ENCODE measurements at places on chromosomes 16 and 17. TPM values are rescaled to one million over a fixed set of nuclear protein-coding genes. Genes with fewer than 3 reads are reported as not detected.

NPIPB4 gene
- 17.2 TPM for polyA plus RNA-seq

DNA sequence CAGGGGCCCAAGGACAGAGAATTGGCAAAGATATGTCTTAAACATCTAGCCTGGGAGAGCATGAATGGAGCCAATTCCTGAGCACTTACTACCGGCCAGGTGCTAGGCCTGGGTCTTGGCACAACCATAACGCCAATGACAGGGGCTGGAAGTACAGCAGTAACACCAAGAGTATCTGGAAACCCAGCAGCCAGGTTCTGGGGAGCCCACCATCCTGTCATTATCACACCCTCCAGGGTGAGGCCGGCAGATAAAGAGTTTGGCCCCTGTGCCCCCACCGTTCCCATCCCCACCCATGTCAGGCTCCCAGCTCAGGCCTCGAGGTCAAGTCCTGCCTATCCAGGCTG lies 508 bp upstream of the TMC8 start:
- H3K4me3 ChIP-seq, result no peak overlapping the region
- peaks cover 29% of the 10 kb centered on the region for H3K27me3 ChIP-seq
- DNase-seq, result no peak
- peaks cover 16% of the 10 kb centered on the region for H3K4me1 ChIP-seq

DNA sequence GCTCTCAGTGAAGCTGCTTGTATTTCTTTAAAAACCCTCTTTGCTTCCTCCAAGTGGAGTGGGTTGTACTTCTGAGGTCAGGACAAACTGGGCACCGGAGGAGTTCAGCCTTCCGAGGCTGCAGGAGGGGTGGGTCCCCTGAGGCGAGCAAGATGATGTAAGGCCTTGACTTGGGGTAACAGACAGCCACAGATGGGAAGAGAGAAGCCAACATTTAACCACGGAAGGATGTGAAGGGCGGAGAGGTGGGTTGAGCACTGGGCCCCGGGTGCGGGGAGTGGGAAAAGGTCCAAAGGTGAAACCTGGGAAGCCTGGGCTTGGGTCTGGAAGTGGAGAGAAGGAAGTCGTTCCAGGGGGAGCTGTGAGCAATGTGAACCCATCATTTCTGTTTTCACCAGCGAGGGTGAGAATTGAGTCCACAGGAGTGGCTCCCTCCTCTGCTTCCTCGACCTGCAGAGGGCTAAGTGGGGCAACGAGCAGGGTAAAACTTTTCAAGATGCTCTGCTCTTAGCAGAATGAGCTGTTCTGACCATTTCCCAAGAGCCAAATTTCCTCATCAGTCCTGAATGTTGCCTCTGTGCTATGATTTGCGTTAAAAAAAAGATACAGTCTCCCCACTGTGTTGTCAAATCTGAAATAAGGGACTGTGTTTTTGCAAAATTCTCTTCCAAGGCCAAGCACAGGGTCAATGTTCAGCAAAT lies 137.7 kb upstream of the CRHR1 start:
- no peaks in the 10 kb centered on the region for H3K36me3 ChIP-seq
- no peaks in the 10 kb centered on the region for H3K4me1 ChIP-seq
- H3K27me3 ChIP-seq, result peaks cover 7% of the 10 kb centered on the region
- H3K27ac ChIP-seq, result no peak overlapping the region

DNA sequence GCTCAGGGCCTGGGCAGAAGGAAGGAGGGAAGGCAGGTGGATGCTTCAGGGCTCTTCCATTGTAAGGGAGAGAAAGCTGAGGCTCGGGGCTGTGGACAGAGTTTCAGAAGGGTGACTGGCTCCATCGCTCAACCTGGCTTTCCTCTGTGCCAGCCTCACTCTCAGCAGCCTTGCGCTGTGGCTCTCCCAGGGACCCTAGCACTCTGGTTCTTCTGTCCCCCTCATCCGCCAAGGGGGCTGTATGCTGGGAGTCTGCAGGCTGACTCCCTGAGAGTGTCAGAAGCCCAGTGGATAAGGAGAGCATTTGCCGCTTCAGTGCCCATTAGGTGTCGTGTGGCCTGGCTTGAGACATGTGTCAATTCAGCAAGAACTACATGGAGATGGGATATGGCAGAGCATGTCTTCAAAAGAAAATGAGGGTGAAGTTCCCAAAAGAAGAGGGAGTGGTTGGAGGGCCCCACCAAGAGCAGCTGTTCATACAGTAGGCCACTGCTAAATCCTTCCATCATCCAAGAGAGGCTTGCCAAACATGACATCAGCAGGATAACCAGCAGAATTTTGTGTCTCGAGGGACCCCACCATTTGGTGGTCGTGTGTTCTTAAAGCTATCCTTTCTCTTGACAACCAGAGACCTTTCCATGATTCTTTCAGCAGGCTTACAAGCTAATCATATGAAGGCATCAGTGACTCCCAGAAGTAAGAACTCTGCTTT lies 148.2 kb downstream of the IRX5 start:
- no peaks in the 10 kb centered on the region for H3K27me3 ChIP-seq
- DNase-seq, result no peak
- H3K4me1 ChIP-seq, result no peaks in the 10 kb centered on the region
- H3K36me3 ChIP-seq, result no peaks in the 10 kb centered on the region

ARHGAP23 gene
- polyA plus RNA-seq, result 6.1 TPM

GRCh38 chr17:67500261-67500660 lies 123.2 kb downstream of the PITPNC1 start:
- H3K4me1 ChIP-seq, result peaks cover 15% of the 10 kb centered on the region
- H3K4me3 ChIP-seq, result no peak overlapping the region
- H3K27me3 ChIP-seq, result no peaks in the 10 kb centered on the region
- H3K36me3 ChIP-seq, result no peaks in the 10 kb centered on the region

- no peak overlapping the region for H3K4me3 ChIP-seq
- no peaks in the 10 kb centered on the region for H3K36me3 ChIP-seq
- no peaks in the 10 kb centered on the region for H3K27me3 ChIP-seq
- DNase-seq, result no peak
- H3K4me1 ChIP-seq, result no peaks in the 10 kb centered on the region
- no peak overlapping the region for H3K27ac ChIP-seq
Measured at GRCh38 chr17:33214996-33215395, 78.1 kb downstream of the ASIC2 start.

DNA sequence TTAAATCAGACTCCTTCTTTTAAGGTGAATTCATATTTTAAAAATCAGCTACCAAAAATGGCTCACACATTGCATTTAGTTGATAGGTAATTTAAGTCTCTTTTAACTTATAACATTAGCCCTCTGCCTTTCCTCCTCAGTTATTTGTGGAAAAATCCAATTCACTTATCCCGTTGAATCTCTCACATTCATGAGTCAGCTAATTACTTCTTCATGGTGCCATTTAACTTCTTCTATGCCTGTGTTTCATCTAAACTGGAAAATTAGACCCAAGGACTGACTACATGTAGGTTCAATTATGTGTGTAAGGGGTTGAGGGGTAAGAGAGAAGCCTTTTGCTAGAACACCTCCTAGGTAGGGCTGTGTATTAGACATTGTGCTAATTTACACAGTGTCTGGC lies 18.4 kb upstream of the SLFN5 start:
- no peak overlapping the region for H3K4me3 ChIP-seq
- no peaks in the 10 kb centered on the region for H3K4me1 ChIP-seq
- DNase-seq, result no peak
- H3K36me3 ChIP-seq, result no peaks in the 10 kb centered on the region
- H3K27ac ChIP-seq, result no peak overlapping the region

DNA sequence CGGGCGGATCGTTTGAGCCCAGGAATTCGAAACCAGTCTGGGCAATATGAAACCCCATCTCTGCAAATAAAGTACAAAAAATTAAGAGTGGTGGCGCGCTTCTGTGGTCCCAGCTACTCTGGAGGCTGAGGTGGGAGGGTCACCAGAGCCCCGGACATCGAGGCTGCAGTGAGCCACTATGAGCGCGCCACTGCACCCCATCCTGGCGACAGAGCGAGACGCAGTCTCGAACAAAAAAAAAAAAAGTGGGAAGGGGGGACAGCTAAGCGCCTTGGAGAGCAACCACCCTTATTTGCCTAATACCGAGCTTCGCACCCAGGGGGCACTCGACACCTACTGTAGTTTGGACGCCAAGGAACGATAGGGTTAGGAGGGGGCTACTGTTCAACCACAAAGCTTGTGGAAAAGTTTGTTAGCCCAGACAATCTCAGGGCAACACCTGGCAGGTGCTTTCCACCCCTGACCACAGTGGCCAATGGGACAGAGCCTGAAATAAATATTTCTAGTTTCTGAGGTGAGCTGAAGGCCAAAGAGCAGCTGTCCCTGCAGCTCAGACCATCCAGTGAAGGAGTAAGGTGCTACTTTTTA lies 847 bp upstream of the PSMC3IP start:
- peaks cover 18% of the 10 kb centered on the region for H3K4me1 ChIP-seq
- peak overlapping the region; percentile 76 for H3K4me3 ChIP-seq
- no peaks in the 10 kb centered on the region for H3K27me3 ChIP-seq
- H3K36me3 ChIP-seq, result peaks cover 40% of the 10 kb centered on the region
- peak overlapping the region; percentile 79 for H3K27ac ChIP-seq

GRCh38 chr17:38898291-38898679 lies 27.1 kb upstream of the LASP1NB start:
- H3K4me3 ChIP-seq, result no peak overlapping the region
- H3K4me1 ChIP-seq, result peaks cover 20% of the 10 kb centered on the region
- H3K36me3 ChIP-seq, result peaks cover 44% of the 10 kb centered on the region
- H3K27me3 ChIP-seq, result no peaks in the 10 kb centered on the region

DNA sequence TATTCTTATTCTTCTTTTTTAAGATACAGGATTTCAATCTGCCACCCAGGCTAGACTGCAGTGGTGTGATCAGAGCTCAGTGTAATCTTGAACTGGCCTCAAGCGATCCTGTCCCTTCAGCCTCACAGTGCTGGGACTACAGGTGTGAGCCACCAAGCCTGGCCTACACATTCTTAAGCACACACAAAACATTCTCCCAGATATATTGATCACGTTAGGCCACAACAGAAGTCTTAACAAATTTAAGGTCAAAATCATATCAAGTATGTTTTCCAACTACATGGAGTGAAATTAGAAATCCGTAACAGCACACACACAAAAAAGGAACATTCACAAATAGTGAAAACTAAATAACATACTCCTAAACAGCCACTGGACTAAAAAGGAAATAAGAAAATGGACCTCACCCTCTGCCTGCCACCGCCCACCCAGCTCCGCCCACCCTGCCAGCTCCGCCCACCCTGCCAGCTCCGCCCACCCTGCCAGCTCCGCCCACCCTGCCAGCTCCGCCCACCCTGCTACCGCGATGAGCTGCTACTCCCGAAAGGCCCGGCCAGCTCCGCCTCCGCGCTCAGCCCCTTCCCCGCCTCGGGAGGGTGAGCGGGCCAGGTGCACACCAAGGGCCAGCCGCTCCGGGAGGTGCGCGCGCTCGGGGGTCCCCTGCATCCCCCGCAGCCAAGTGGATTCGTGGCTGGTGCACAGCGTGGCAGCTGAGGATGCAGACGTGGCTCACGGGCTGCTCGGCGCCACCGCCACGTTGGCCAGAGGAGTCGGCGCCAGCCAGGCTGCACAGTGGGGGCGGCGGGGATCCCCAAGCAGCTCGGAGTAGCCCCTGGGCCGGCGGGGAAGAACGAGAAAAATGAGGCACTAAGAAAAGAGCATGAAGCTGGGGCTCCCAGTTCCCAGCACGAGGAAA lies 41.2 kb downstream of the C16orf87 start:
- H3K27ac ChIP-seq, result peak overlapping the region; percentile 20
- H3K4me3 ChIP-seq, result peak overlapping the region; percentile 76
- DNase-seq, result no peak
- peaks cover 10% of the 10 kb centered on the region for H3K4me1 ChIP-seq
- no peaks in the 10 kb centered on the region for H3K27me3 ChIP-seq

DNA sequence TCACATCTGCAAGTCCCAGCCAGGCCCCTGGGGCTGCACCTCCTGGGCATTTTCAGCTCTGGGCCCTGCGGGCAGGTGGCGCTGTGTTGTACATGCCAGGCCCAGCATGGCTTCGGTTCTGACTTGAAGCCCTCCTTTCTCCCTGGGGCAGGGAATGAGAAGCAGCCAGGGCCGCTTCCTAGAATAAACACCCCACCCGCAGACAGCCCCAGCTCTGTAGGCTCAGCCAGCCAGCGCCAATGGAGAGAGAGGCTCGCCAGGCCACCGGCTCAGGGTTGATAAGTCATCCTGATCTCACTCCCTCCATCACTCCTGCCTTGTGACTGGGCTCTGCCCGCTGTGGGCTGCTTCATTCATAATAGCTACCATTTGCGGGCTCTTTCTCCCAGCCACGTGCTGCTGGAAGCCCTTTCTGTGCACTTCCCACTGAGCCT lies 6.0 kb upstream of the GLIS2 start:
- H3K4me3 ChIP-seq, result no peak overlapping the region
- peaks cover 4% of the 10 kb centered on the region for H3K27me3 ChIP-seq
- DNase-seq, result no peak
- no peaks in the 10 kb centered on the region for H3K36me3 ChIP-seq
- H3K4me1 ChIP-seq, result peaks cover 22% of the 10 kb centered on the region

CES5A gene
- not detected for polyA plus RNA-seq

DNA sequence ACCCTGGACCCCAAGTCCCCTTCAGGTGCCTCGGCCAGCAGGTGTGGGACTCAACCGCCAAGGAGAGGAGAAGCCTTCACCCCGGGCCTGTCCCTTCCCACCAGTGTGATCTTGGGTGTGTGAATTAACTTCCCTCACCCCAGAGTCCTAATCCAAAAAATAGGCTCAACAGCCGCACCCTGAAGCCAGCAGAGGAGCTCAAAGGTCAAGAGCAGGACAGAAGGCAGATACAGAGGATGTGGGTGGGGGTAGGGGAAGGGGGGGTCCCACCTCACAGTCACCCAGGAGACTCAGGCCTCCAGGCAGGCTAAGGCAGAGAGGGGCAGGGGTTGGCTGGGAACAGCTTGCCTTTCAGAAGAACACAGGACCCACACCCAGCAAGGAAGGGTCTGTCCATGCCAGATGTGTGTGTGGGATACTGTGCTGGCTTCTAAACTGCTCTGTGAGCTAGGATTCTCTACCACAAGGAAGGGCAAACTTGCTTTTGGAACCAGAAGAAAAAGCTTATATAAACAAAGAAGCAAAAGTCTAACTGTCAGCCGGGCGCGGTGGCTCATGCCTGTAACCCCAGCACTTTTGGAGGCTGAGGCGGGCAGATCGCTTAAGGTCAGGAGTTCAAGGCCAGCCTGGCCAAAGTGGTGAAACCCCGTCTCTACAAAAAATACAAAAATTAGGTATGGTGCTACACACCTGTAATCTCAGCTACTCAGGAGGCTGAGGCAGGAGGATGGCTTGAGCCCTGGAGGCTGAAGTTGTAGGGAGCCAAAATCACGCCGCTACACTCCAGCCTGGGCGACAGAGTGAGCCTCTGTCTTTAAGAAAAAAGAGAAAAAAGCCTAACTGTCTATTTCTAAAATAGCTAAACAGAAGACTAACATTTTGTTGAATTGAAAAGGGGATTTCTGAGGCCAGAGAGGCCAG lies 4.6 kb downstream of the PIEZO1 start:
- H3K27me3 ChIP-seq, result no peaks in the 10 kb centered on the region
- DNase-seq, result no peak
- peaks cover 35% of the 10 kb centered on the region for H3K4me1 ChIP-seq
- H3K36me3 ChIP-seq, result peaks cover 9% of the 10 kb centered on the region

DNA sequence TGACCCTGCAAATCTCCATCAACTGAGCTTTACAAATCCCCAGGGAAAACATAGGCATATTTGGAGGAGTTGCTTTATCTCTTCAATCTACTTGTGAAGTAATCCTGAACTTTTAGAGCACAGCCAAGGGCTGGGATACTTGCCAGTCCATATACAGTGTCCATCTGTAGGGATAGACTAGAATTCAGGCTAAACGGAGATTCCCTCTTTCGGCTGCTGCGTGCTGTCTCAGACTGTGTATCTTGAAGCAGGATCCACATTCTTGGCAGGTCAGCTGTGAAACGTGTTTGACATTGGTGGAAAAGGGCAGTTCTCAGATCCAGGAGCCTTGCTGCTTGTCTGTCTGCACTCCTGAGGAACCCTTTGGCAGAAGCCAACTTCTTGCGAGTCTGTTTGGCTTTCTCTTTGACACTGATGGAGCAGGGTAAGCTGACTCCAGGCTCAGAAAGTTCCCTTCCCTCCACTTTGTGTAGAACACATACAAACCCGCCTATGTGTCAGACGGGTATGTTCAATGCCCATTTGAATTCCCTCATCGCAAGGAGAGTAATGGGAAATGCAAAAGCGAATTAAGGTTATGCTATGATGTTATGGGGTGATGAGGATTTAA lies 221.8 kb downstream of the MAP2K4 start:
- H3K36me3 ChIP-seq, result no peaks in the 10 kb centered on the region
- H3K4me1 ChIP-seq, result no peaks in the 10 kb centered on the region
- H3K4me3 ChIP-seq, result no peak overlapping the region

Measured in keratinocyte (primary cell).